Activated CD4-positive, alpha-beta T cell treated with anti-CD3 and anti-CD28 coated beads for 1 hour (primary cell): ENCODE measurements at places on chromosomes 3 and 15.

DNA sequence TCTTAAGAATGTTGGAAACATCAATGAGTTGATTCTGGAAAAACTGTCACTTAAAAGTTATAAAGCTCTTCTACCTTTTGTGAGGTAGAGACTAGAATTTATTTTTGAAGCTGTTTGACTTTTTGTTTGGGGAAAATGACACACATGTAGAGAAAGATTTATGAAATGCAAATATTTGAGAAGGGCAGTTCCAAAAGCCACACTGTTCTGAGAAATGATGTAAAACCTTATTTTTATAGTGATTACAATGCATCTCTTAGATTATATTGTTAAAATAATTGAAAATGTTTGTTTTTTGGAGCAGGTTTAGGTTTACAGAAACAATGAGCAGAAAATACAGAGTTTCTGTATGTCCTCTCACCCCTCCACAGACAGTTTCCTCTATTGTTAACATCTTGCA is 116.1 kb upstream of the CMC1 start:
- no peak for DNase-seq

DNA sequence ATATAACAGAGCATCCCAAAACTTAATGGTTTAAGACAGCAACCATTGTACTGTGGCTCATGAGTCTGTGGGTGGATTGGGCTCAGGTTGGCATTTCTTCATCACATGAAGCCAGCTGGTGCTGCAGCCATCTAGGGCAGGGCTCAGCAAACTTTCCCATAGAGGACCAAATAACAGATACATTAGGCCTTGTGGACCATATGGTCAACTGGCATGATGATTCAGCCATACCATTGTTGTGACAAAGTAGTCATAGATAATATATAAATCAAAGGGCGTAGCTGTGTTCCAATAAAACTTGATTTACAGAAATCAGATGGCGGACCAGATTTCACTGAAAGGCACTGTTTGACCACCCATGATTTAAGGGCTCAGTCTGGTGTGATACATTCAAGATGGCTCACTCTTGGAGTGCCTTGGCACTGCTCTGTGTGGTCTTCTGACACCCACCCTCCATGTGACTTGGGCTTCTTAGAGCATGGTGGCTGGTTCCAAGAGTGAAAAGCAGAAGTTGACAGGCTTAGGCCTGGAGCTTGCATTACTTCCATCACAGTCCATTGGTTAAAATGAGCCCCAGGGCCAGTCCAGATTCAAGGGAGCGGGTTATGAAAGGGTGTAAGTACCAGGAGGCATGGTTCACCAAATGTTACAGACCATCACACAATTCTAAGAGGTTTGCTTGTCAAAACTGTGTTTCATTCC is 40.8 kb upstream of the BHLHE40 start:
- no peak for DNase-seq

- no peak for DNase-seq
These were observed 51.6 kb downstream of the SEMA3G start for GRCh38 chr3:52393131-52393807.

- DNase-seq = no peak
These were observed 2.2 kb upstream of the CD86 start for GRCh38 chr3:122052968-122053367.

DNA sequence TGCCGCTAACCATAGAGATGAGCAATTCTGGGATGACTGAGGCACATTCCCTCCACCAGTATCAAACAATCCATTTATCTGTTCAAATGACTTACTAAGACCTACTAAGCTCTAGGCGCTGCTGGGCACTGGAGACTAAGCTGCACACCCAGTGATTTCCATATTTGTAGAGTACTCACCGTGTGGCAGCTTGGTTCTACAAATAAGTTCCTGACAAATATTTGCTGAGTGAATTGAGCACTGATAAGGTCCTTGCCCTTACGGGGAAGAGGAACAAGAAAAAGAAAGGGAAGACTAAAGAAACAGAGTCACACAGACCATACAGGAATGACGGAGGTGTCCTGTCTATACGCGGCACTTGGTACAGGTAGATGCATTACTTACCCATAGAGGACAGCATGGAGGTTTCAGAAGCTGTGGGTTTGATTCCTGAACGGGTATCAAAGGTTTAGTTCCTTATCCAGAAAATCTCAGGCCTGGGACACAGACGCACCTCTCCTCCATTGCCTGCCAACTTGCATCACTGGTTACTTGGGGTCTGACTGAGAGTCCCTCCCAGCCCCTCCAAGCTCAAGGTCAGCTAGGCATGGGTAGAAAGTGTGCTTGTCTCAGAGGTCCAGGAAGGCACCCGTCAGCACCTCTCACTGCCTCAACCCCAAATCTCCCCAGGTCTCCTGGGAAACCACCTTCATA is 298.6 kb upstream of the LYSMD4 start:
- no peak for DNase-seq

DNA sequence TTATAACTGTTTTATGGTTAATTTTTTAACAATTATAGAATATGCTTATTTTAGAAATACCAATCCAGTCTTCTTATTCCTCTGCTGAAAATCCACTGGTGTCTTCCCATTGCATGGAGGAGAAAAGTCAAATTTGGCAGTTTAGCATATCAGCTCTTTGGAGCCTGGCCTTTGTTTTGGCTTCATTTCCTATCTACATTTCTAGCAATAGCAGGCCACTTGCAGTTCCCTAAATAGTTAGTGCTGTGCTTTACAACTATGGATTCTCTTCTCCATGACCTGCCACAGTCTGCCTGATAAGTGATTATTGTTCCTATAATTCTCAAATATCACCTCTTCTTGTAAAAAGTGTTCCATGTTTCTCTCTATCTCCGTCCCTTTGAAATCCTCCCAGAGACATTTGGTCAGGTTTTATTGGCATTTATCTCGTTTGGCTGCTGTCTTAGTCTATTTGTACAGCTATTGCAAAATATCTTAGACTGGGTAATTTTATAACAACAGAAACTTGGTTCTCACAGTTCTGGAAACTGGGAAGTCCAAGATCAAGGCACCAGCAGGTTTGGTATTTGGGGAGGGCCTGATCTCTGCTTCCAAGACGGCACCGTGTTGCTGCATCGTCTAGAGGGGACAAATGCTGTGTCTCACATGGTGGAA is 8.2 kb upstream of the SEC22A start:
- no peak for DNase-seq

DNA sequence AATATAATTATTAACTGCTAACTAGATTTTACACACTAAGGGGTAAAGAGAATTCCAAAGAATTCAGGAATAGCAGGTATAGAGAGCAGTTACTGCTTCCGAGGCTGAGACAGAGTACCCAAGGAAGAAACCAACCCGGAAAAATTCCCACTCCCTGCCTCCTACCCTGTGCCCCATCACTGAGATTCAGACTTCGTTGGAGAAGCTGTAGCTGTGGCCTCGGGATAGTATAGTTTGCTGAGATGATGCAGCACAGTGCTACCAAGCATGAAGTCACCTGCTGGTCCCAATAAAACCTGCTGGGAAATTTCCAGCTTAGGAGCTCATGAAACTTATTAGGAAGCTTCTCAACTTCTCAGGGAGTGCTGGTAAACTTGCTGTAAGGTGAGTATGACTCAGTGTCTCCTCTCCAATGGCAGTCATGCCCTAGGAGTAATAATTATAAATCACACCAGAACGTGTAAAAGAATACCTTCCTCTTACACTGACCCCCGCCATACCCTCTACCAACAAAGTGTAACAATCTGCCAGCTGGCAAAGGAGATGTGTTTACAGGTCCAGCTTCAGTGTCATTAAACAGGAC is 215.2 kb upstream of the ROBO2 start:
- DNase-seq = no peak

GRCh38 chr3:36866368-36866767 is 78.5 kb downstream of the TRANK1 start:
- no peak for DNase-seq

DNA sequence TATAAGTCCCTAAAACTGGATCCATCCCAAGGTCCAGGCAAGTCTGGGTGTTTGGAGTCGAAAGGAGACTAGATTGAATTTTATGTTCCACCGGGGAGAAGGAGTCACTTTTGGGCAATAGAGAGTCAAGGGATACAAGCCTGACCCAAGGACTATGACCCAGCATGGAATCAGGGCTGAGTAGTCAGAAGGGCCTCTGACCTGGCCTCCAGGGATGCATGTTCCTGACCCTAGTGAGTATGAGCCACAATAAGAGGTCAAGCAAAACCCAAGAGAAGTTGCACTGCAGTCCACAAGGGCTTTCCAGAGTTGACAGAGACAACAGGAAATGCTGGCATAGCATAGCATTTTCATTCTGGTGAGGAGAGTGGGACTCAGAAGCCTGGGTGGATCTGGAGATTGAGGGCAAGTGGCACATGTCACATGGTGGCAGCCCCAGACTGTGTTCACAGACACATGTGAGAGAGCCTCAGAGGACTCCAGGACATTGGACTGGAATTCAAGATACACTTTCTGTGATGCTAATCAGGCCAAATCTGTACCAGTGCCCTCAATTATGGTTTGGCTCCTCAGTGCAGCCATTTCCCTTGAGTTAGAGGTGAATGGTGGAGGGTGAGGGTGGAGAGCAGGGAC is 66.9 kb downstream of the TFG start:
- no peak for DNase-seq

DNA sequence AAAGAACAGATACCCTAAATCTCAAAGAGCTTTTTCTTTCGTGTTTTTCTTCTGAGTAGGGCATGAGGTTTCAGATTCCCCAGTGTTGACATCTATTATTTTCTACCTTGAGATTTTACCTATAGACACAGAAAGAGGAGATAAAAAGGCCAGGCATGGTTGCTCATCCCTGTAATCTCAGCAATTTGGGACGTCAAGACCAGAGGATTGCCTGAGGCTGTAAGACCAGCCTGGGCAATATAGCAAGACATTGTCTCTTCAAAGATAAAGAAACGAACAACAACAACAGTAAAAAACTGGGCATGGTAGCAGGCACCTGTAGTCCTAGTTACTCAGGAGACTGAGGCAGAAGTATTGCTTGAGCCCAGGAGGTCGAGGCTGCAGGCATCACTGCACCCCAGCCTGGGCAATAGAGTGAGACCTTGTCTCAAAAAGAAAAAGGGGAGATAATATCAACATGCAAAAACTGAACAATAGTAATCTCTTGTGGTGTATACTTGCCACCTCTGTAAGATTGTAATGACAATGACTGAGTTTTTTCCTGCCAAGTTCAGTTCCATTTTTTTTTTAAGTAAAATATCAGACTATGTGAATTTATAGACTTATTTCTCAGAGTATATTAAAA is 71.3 kb downstream of the MBNL1 start:
- DNase-seq = no peak

- DNase-seq = no peak
These were observed 28.1 kb downstream of the EXOG start for GRCh38 chr3:38524141-38524739.

- DNase-seq = no peak
These were observed 27.4 kb upstream of the GOLGA6C start for GRCh38 chr15:75230551-75231371.

DNA sequence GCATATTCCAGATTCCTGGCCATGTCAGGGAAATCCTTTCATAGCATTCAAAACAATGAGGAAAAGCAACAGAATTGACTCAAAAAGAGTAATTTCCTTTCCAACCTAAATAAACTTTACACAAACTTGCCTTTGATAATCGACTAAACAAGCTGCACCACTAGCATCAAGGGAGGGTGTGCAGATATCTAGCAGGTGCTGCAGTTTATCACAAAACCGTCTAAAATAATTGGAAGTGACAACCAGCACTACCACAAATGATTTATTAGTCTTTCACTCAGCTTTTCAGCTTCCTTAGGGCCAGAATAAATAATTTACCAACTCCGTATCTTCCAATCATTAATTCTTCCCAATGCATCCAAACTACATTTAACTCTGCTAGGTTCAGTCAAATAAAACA is 71.7 kb downstream of the TBC1D5 start:
- no peak for DNase-seq

DNA sequence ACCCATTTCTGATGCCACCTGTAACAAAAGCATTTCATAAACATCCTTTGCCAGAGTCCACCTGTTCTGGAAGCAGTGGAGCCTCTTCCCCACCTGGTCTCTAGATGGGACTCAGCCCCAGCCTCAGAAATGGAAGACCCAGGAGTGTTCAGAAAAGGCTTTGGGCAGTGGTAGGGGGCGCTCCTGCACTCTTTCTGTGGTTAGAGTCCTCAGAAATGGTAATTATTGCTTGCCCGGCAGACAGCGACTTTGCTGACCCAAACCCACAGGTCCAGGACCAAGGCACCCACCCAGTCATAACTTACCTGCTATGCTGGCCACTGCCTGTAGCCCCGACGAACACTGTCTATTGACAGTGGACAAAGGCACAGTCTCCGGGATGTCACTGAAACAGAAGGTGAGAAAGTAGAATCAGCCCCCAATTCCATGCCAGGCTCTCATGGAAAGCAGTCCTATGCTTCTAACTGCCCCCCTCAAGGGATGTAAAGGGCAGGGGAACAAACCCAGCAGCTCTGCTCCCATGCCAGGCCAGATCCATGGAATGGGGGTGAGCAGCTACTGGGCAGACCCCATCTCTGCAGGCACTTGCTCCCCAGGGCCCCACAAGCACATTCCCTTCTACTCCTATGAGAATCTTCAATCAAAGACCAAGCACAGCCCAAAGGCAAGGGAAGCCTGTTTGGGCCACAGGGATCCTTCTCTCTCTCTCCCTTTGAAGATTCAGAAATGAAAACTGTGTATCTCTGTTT is 5.1 kb downstream of the ACAA1 start:
- DNase-seq = no peak

GRCh38 chr3:186787642-186788481 is 4.5 kb downstream of the EIF4A2 start:
- DNase-seq = no peak

DNA sequence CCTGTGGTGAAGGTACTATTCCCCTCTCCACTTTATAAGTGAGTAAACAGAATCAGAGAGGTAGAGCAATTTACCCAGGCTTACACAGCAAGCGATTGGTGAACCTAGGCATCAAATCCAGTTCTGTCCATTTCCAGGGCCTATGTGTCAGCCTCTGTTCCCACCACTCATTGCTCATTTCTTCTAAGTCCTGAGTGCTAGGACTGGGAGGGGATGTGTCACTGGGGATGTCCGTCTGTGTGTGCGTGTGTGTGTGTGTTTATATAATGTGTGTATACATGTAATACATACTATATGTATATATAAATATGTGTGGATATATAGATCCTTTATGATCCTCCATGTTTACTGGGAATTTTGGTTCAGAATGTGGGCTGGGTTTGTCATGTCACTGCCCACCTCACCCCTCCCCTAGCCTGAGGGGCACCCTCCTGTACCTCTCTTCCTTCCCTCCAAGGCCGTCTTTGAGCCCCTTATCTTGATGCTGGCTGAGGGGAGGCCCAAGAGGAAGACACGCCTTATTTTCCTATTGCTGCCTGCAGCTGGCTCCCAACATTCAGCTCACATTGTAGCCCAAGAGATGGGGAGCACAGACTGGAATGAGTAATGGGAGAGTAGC is 2.1 kb downstream of the TMEM43 start:
- DNase-seq = no peak
